H4 (cell line): ENCODE measurements at places on chromosomes 6 and 20. TPM values are rescaled to one million over a fixed set of nuclear protein-coding genes. Genes with fewer than 3 reads are reported as not detected.

GRCh38 chr6:1945235-1945832 lies 300.1 kb downstream of the GMDS start:
- DNase-seq, result no peak

DNA sequence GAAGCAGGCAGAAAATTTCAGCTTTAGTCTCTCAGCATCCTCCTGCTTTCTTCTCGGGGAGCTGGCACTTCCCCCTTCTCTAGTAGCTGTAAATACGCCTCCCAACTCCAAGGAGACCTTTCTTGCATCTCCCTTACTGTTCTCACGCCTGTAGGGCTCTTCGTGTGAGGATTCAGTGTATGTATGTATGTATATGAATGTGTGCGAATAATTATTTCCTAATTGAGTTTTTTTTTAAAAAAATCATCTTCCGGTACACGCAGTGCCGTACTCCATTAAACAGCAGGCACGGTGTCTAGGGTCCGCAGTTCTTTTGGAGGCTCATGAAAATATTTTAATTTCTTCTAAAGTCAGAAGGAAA lies 85.4 kb downstream of the HFE start:
- no peak for DNase-seq

- no peak for DNase-seq
Measured at GRCh38 chr6:11260249-11261038, 28.0 kb upstream of the NEDD9 start.

DNA sequence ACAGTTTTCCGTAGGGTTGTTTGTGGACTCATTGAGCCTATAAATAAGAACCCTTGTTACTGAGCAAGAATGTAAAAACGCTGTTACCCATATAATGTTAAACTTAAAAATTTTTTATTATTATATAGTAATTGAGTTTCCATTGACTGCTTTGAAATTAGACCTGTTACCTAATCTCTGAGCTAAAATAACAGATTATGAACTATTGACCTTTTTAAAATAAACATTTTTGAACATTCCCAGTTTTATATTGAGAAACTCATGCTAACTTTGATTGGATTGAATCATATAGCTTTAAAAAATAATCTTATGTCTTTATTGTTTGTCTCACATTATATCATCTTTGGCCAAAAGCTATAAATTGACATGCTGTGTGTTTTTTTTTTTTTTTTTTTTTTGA lies 95.5 kb downstream of the CD2AP start:
- DNase-seq, result no peak

DNA sequence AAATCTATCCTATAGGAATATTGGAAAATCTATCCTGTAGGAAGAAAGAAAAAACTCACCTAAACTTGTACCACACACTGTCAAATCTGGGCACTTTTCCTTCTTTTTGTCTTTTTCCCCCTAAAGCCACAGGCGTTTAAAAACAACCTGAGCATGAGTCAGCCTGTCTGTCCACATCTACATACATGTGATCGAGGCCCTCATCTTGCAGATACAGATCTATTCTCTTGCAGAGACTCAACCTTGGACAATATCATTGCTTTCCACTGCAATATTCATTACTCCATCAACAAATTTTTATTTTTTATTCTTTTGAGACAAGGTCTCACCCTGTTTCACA lies 95.9 kb upstream of the IYD start:
- no peak for DNase-seq

- no peak for DNase-seq
Measured at GRCh38 chr6:23523771-23524170, 602.2 kb upstream of the NRSN1 start.

DNA sequence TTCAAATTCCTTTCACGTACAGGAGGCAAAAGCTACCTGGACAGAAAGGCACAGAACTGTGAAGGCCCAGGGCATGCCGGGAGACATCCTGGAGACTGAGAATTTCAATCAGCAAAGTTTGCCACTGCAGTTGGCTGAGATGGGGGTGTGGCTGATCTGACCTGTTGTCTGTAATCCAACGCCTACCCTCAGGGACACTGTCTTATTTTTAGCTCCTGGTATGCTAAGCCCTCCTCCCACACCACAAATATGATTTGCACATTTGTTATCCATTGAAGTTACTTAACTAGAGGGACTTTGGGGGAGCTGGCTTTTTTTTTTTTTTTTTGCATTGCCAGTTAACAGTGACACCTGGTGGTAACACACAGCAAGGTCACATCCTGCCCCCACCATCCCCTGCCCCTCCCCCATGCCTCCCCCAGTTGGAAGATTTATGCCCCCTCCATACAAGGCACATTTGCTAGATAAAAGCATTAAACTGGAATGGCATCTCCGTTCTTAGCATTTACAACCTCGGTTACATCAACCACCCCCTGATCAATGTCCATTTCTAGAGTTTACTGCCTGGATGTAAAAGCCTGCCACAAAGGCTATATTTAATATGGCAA lies 40.4 kb downstream of the TTI1 start:
- DNase-seq, result peak; percentile 71

GRCh38 chr6:99521633-99522151 lies 6.5 kb upstream of the USP45 start:
- DNase-seq, result peak; percentile 6

- no peak for DNase-seq
Measured at GRCh38 chr20:25059866-25060465, 2.0 kb upstream of the ACSS1 start.

DNA sequence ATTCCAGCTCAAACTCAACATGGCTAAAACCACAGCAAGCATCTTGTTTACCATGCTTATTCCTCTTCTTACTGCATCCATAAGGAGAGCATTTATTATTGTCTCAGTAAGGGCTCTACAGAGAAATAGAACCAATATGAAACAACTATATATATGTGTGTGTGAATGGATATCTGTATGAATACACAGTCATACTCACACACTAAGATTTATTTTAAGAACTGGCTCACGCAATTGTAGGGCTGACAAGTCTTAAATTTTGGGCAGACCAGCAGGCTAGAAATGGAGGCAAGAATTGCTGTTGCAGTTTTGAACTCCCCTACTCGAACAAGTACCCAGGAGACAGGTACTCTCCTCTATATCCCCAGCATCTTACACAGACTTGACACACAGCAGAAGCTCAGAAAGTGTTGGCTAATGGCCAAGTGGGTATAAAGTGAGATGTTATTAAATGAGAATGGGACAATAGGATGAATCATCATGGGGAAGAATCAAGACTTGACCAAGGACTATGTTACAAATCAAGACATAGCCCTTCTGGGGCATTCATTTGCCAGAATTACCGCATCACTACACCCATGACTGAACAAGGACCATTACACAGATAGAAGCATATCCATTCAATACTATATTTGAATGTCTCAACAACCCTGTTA lies 13.0 kb downstream of the ZHX3 start:
- no peak for DNase-seq

Gene HCRTR2
- total RNA-seq, result not detected in 2 replicates
